Globus pallidus (tissue), 1 donor: ENCODE measurements at places on chromosomes 4 and X.

DNA sequence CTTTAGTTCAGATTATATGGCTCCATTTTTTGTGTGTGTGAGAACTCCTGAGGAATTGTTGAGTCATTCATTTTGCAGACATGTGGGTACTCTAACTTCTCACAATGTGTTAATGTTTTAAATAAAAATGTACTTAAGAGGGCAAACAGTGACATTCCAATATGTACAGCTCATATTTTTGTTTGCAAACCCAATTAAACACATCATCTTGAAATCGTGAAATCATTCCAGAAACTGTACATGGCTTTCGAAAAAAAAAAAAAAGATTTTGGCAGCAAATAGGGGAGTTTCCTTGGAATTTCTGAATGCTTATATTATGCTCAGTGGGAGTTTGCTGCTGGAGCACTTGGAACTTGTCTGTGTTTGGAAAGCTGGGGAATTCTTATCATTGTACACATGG, 85.0 kb downstream of the HPGD start:
- DNase-seq = no peak

DNA sequence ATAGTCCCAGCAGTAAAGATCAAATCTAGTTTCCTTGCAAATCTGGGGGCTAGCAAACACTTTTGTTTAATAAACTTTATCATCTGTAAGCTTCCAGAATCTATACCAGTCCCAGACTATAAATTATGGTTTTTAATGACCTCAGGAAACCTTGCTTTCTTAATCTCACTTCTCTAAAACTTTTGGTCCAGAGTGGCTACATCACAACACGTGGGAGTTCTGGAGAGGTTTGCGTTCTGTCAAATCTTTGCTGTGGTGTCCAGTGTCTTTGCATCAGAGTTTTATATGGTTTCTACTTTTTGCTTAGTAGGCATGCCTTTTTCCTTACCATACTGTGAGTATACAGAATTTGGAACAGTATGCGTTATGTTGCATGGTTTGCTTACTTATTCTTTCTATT, 193.9 kb downstream of the ANK2 start:
- DNase-seq = no peak

DNA sequence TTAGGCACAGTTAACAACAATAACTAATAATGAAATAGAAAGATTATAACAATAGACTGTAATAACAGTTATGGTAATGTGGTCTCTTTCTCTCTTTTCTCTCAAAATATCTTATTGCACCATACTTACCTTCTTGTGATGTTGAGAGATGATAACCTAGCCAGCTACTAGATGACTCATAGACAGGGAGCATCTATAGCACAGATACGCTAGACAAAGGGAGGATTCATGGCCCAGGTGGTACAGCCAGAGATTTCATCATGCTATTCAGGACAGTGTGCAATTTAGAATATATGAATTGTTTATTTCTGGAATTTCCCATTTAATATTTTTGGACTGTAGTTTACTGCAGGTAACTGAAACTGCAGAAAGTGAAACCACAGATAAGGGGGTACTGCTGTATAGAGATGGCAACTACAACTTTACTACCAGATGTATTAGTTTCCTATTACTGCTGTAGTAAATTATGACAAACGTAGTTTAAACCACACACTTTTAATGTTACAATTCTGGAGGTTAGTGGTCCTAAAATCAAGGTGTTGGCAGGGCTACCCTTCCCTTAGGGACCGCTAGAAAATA, 41.8 kb upstream of the MAGED1 start:
- DNase-seq = no peak

GRCh38 chrX:112779139-112779538, 61.5 kb downstream of the AMOT start:
- DNase-seq = no peak

DNA sequence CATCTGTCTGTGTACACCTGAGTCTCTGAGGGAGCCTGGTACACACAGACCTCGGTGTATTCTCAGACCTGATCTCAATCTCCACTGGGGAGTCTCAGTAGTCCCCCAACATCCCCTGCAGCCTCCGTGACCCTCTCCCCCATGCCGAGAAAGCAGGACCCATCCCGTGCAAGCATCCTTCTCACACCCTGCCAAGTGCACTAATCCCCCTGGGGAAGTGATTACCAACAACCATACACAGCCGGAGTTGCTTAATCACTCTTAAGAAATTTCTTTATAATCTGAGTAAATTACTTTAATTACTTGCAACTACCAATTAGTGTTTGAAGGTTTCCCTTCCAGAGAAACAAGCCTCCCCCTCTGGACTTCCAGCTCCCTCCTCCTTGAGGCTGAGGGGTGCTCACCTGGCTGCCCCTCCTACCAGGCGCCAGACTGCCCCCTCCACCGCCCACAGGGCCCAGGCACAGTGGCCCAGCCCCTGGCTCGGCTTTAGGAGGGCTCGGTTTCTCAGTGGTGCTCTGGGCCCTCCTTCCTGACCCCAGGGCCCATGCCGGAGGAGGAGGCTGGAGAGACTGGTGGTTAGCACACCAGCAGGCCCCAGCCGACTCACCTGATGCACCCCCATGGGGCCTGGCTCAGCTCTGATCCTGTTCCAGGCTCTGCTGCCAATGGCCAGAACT, 43.8 kb downstream of the PJA1 start:
- DNase-seq = no peak

DNA sequence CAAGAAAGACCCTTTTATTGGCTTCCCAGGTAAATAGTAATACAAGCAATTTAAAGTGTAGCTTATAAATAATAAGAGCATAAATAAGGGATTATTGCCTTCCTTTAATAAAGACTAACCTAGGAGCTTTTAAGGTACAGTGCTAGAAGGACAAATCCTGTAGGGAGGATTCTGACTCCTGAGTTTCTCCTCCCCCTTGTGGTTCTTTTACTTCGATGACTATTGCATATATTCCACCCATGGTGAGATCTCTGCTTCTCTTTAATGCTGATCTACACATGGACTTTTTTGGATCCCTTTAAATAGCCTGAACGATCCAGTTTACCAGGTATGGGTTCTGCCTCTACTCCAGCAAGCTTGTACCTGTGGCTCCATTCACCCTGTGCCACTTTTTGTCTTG, 2.5 kb downstream of the GALNT7 start:
- DNase-seq = no peak

DNA sequence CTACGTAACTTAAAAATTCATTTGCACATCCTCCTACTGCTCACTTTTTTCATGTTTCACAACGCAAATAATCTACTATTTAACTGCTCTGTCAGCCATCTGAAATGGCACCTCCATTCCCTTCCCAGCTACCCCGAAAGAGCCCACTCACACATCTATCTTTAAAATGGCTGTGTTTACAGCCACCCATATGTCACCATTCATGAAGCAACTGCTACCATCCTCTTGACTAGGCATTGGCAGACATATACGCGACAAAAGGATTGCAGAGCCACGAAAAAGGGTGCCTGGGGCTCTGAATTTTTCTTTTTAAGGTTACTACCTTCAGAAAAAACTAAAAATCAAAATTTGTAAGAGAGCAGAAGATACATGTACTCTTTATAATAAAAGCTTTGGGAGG, 11.5 kb downstream of the SH3RF1 start:
- DNase-seq = no peak

DNA sequence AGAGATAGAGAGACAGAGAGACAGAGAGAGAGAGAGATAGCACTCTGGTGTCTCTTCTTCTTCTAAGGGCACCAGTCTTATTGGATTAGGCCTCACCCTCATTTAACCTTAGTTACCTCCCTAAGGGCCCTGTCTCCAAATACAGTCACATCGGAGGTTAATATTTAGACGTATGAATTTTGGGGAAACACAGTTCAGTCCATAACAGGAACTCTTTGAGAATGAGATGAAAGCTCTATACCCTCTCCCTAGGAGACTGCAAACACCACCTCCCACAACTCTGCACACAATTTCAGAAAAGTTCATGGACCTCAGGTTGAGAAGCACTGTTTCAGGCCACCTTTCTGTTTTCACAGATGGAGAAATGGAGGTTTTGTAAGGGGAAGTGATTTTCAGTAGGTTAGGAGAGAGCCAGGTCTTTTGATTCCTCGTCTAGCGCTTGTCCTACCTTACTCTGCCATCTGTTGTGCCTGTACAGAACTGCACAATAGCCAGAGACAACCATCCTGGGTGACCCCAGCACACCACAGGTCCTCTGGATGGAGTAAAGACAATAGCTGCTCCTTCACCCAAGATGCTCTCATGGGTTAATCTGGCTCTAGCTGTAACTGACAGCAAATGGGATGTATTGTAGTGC, 16.9 kb upstream of the LOC101059915 start:
- no peak for DNase-seq

DNA sequence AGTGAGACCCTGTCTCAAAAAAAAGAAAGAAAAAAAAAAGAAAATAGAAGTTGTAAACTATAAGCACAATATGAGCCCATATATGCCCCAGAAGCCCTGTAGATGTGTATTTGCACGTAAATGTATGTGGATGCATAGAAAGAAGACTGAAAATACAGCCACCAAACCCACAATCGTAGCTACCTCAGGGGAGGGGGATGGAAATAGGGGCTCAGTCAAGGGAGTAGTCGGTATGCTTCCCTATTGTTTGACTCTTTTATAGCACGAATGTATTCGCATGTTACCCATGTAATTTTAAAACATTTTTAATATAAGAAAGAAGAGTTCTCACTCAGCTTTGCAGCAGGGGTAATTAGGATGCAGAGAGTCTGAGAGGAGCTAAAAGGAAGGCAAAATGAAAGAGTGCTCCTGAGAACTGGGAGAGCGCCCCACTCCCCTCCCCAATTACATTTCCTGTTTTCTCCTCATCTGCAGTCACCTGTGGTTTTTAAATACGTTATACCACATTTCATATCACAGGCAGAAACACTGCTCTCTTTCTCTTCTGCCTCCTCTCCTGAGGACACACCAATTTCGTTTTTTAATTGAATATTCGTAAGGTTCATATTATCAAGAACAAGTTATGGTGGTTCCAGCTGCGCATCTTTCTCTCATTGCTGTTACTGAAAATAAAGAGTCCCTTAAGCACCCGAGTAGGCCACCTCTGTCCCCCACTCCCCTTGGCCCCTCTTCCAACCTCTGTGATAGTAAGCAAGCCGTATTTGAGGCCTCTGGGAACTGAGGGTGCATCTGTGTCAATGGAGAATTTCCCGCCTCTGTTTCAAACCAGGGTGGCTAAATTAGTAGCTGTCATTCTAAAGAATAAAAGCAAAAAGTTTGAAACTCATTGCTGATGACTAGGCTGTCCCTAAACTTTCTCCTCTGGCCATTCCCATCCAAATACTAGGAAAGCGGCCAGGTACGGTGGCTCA, 10.7 kb downstream of the SEPTIN6 start:
- no peak for DNase-seq

DNA sequence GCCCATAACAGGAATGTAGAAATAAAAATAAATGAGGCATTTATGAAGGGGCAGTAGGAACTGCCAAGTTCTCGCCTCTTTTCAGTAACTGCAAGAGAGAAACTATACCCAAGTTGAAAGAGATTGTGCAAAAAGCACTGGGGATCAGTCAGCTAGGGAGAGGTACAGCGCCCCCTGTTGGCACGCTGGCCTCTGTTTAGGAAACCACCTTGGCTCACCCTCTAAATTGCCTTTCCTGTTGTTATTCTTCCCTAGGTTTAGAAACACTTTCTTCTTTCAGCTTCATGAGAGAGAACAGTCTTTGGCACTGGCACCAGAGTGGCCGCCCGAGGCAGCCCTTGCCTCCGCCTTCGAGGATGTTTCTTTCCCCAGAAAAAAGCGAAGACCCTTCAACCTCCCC, 348.5 kb downstream of the MID1IP1 start:
- peak; percentile 65 for DNase-seq

DNA sequence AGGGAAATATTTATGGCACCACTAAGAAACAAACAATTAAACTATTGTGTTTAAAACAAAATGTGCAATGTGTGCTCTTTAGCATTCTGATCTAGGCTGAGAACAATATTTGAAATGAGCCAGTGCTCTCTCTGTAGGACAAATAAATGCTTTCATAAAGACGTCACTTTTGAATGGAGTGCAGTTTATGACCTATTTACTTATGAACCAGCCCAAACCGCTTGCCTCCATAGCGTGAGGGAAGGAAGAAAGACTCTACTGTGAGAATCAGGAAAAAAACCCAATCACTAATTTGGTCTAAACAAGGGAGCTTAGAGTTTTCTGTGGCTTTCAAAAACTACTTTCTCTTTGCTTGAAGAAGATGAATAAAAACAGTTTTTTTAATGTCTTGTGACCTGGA, 39.4 kb downstream of the SAT1 start:
- DNase-seq = peak; percentile 79

GRCh38 chrX:16433021-16433420, 216.9 kb upstream of the S100G start:
- no peak for DNase-seq

DNA sequence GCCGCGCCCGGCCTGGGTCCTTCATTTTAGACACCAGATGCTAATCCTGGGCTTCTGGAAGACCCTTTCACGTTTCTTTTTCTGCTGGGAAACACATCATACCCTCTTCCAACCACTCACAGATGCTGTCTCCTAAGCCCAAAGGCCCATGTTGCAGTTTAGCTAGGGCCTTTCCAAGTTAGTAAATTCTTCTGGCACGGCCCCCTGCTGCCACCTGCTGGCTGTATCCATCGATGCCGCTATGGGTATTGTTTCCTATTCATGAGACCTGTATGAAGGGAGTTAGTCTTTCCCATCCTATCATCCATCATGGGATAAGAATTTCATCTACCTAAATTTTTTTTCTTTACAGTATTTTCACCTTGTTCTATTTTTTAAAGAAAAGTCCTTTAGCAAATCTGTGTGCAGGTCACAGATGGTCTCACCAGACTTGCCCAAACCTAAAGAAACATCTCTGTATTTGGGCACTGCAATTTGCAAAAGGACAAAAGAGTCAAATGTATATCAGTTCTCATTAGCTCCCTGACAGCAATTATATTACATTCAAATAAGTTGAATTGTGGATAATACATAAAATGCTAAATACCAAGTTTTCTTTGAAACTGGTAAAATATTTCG, 37.8 kb upstream of the SLC9A7 start:
- peak; percentile 35 for DNase-seq

DNA sequence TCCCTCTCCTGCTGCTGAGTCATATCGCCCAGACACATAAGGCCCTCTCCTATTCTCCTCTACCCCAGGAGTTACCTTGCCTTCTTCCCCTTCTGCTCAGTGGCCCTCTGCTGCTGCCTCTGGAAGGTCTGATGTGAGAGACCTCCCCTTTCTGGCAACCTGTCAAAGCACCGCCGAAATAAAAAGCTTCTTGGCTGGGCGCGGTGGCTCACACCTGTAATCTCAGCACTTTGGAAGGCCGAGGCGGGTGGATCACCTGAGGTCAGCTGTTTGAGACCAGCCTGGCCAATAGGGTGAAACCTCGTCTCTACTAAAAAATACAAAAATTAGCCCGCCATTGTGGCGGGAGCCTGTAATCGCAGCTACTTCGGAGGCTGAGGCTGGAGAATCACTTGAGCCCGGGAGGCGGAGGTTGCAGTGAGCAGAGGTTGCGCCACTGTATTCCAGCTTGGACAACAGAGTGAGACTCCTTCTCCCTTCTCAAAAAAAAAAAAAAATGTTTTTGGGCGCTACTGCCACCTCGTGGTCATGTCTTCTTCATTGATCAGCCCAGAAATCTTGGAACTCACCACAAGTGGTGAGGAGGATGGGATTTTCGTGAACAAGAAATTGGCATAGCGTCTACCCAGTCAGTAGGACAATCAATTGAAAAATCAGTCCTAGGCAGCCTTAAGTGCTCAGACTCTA, 8.6 kb upstream of the ZXDA start:
- DNase-seq = no peak
